Fibroblast of lung (primary cell): ENCODE measurements at places on chromosomes 7 and 10. TPM values are rescaled to one million over a fixed set of nuclear protein-coding genes. Genes with fewer than 3 reads are reported as not detected.

TMEM229A gene
- total RNA-seq = not detected in 2 replicates

LMOD2 gene
- not detected in 2 replicates for total RNA-seq

AKR1C8 gene
- total RNA-seq = not detected in 2 replicates

PON3 gene
- under 0.01 TPM in 2 replicates for total RNA-seq

GDF2 gene
- not detected in 2 replicates for total RNA-seq

NUDT5 gene
- total RNA-seq = 58.0 and 58.8 TPM in 2 replicates

RPP38 gene
- 14.6 and 15.4 TPM in 2 replicates for total RNA-seq

HOGA1 gene
- total RNA-seq = 1.0 and 1.5 TPM in 2 replicates

OR2A1 gene
- total RNA-seq = under 0.01 and 0.17 TPM in 2 replicates

AS3MT gene
- total RNA-seq = 8.1 and 10.5 TPM in 2 replicates

LEP gene
- 0.26 and 2.8 TPM in 2 replicates for total RNA-seq

GPR15LG gene
- total RNA-seq = not detected in 2 replicates

DNA sequence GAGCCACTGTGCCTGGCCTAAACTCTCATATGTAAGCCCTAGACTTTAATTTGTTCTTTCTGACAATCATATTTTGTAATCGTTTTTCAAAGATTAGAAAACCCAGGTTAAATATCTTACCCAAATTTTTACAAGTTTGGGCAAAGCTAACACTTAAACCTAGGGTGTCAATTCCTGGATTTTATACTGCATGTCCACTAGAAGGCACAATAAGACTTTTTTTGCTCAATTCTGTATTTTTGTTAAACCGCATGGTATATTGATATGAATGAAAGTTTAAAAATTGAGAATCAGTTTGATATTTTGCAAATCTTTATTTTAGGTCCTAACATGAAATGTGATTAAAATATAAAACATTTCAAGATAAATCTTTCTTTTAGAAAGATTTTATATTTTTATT, 29.3 kb downstream of the DYNC2I1 start:
- DNase-seq = peak; percentile 29

- DNase-seq = no peak
These were observed 12.4 kb upstream of the TFAM start for GRCh38 chr10:58372607-58373441.

GRCh38 chr7:50092579-50093491, at the start of gene ZPBP:
TSS of gene ZPBP (minus strand) at chr7:50093246. CDS start at chr7:50093194, 52 bp downstream.
- DNase-seq = peak; percentile 4

DNA sequence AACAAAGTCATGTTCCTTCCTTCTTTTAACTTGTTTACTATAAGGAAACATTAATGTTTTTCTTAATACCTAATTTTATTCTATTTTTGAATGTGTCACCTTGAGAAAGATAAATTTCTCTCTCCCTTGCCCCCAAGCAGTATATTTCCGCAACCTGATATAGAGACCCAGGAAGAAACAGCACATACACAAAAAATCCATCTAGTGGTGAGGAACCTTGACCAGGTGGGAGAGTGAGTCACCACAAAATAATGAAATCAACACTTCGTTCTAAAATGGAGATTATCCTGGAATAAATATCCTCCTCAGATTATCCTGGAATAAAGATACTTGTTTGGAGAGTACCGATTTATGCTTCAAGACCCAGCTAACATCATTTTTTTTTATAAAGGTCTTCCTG, 232.9 kb upstream of the PTN start:
- DNase-seq = peak; percentile 27

- peak; percentile 94 for DNase-seq
These were observed 30.2 kb upstream of the ANKRD2 start for GRCh38 chr10:97542169-97543024.

GRCh38 chr7:47254081-47254977, 327.6 kb downstream of the TNS3 start:
- peak; percentile 56 for DNase-seq

GRCh38 chr10:60101821-60102220, 195.5 kb upstream of the CCDC6 start:
- DNase-seq = no peak

DNA sequence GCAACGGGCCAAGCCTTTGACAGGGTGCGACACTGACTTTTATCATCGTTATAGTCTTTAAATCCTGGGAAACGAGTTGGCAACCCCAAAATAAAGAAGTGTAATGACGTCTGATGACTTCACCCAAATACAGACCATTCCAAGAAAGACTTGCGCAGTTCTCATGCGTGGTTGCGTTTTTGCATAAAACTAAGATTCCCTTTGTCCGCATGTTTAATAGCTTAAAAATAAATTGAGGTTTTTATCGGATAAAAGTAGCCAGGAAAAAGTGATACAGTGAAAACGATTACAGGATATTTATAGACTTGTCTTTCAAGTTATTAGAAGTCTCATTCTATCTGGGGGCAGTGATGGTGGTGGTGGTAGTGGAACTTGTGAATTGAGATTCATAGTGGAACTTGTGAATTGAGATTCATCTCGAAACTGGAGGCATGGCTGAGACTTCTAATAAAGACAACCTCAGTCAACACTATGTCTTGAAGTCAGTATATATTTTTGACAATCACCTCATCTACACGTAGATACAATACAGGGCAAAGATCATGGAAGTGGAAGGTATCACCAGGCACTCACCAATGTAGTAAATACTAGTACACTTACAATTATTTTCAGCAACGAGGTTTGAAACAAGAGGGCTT, 1.2 kb upstream of the NAMPT start:
- peak; percentile 86 for DNase-seq

- no peak for DNase-seq
These were observed 69.1 kb downstream of the C10orf120 start for GRCh38 chr10:122630526-122630925.

GRCh38 chr10:123536176-123536845, 129.8 kb upstream of the GPR26 start:
- DNase-seq = no peak

- DNase-seq = no peak
These were observed 1.3 kb downstream of the EXOC6 start for GRCh38 chr10:92849576-92850090.

GRCh38 chr7:15891151-15891881, 204.8 kb upstream of the MEOX2 start:
- peak; percentile 69 for DNase-seq

DNA sequence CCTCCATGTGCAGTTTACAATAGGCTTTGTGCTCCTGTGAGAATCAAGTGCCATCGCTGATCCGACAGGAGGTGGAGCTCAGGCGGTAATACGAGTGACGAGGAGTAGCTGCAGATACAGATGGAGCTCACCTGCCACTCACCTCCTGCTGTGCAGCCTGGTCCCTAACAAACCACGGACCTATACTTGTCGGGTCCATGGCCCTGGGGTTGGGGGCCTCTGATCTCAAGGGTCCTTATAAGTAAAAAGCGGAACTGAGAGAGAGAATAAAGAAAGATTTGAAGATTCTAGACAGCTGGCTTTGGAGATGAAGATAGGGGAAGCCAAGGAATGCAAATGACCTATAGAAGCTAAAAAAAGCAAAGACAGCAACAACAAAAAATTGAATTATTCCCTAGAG, 130.6 kb downstream of the PLXDC2 start:
- no peak for DNase-seq

DNA sequence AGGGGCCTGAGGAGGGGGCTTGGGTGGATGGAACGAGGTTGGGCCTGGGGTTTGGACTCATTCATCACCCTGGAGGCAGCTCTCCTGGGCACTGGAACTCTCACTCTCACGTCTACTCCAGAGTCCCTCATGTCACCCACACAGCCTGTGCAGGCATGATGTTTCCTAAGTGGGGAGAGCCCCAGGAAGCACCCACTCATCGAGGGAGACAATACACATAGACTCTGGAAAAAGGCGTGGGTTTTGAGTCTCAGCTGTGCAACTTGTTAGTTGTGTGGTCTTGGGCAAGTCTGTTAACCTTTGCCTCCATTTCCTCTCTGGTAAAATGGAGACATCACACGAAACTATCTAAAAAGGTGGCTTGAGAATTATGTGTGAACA, 25.9 kb upstream of the RBM20 start:
- no peak for DNase-seq

DNA sequence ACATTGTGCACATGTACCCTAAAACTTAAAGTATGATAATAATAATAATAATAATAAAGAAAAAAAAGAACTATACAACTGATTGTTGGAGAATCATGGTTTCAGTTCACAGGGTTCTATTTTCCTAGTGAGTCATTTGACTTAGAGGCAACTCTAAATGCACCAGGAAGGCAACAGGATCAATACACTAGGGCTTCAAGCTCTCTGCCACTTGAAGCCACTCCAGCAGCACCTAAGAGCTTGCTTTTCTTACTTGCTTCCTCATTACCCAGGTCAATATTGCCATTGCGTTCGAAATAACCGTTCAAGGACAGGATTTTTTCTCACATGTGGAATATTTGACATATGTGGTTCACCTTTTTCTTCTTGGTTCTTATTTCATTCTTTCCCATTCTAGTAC, 189.7 kb downstream of the GRM3 start:
- DNase-seq = no peak

DNA sequence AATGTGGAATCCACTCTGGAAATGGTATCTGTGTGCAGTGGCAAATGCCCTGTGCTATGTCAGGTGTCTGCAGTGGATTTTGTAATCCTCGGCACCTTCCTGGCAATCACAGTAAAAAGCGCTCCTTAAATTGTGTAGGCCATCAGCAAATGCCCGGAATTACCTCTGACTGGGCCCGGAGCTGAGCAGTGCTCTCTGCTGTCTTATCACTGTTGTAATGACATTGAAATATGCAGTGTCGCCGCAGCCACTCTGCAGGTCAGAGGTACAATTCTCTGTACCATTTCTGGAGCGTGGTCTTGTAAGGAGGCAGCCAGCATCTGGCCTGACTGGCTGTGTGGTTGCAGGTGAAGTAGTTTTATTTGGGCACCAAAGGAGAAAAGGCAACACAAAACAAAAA, 416.4 kb upstream of the MKI67 start:
- no peak for DNase-seq

DNA sequence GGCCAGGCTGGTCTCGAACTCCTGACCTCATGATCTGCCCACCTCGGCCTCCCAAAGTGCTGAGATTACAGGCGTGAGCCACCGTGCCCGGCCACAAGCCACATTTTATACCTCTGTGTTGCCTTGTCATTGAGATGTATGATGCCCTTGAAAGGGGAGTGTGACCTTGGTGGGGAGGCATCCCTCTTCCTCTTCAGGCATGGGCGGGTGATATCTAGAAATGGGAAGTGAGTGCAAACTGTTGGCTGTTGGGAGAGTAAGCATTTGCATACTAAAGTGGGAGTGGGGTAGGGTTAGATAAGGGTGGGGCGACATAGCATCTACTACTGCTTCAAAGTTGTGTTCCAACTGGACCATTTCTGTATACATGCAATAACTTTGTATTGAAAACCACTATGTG, 20.1 kb downstream of the RP9 start:
- DNase-seq = no peak

DNA sequence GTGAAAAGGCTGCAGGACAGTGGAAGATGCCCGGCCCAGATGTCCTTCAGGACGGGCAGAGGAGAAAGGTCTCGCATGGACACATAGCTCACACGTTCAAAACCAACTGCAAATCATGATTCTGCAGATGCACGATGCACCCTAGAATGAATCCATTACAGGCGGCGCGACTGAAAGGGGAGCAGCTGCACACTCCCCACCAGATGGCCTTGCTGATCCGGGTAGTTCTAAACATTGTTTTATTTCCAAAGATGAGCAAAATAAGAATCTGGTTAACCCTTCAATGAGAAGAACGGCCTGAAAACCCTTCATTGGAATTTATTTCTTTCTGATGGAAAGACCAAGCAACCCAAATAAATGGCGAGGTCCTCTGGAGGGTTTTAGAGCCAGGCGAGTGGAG, 33.8 kb downstream of the CHST15 start:
- no peak for DNase-seq

GRCh38 chr10:77397103-77397502, 240.5 kb downstream of the KCNMA1 start:
- DNase-seq = no peak

DNA sequence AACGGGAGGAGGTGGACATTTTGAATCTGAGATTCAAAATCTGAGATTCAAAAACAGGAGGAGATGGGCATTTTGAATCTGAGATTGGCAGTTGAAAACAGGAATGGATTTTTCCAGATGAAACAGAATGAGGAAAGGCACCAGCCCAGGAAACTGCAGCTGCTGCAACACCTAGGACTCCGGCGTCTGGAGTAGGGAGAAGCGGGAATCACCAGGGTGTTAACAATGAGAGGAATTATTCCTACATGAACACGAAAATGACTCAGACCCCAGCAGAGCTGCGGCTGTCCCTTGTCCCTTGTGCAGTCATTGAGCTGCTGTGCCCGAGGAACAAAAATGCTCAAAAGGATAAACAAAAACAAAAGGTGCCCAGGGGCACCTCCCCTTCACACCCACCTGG, 59.9 kb upstream of the KAT6B start:
- no peak for DNase-seq

DNA sequence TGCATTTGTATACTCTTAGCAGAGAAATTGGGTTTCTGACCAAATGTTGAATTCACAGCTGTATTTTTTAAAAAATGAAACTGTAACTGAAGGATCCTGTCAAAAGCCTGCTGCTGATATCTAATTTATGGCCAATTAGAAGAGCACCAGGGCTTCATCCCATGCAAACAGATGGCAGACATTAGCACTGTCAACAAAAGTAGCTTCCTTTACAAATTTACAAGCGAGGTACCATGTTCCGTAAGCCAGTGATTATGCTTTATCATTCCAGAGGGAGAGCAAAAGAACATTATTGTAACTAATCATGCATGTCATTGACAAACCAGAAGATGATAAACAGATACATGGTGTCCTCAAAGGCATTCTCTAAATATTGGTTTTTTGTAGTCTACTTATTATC, 177.2 kb upstream of the DKK1 start:
- DNase-seq = no peak

DNA sequence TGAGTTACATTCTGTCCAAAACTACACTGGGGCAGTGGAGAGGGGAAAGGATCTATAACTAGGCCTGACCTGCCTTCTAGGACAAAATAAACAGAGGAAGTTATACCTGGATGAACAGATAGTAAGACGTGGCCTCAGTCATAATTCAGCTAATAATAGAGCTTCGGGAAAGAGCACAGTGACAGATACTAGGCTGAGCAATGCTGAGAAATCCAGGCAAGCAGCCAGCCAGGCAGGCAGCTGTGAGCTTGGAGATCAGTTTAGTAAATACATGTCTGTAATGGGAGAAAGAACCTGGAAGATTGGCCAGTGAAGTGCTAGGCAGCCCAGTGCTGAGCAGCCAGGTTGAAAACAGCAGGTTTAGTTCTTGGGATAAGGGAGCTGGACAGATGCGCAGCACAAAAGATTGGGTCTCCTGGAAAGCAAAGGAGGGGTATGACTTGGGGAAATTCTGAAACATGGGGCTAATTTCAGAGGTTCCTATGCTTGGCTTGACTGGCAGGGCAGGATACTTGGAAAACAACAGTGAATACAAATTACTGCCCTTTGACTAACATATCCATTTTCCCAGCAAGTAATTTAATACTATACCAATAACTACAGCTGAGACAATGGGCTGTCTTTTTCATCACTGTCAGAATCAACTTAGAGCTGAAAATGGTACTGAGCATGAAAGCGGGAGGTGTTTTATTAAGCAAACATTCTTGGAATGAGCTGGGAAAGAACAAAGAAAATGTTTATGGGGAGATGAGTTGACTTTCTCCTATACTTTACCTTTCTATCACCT, 140.8 kb downstream of the DGKB start:
- DNase-seq = peak; percentile 86

GRCh38 chr10:3500408-3500856, 284.6 kb downstream of the KLF6 start:
- DNase-seq = peak; percentile 95

GRCh38 chr7:43764039-43764761, 5.7 kb downstream of the BLVRA start:
- DNase-seq = peak; percentile 53
